NCI-H345 (cell line): ENCODE measurements at places on chromosomes 16 and 17.

DNA sequence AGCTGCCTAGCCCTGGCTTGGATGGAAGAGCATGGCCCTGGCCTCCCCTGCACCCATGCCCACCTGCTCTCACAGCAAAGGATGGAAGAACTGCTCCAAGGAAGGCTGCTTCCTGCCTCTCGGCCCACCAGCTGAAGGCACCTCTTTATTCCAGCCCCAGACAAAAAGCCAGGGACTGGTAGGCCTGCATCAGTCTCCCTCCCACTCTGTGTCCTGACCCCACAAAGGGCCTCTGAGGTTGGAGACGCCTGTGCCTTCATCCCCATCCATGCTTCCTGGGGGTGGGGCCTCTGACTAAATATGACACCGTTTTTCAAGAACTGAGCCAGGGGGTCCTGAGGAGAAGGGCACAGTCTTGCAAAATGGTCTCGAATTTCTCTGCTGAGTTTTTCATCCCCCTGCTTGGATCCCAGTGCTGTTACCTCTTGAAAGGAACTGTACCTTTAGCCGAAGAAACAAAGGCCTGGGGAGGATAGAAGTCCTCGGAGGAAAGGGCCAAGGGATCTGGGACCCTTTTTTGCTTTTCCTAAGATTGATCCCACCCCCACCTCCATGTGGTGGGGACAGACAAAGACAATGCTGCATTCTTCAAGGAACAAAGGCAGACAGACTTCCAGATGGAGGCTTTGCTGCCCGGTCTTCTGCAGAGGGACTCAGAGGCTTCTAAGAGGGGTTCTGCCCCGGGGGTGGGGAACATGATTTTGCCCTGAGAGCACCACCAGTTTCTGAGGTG, 5.2 kb downstream of the C17orf50 start:
- no peak for DNase-seq

DNA sequence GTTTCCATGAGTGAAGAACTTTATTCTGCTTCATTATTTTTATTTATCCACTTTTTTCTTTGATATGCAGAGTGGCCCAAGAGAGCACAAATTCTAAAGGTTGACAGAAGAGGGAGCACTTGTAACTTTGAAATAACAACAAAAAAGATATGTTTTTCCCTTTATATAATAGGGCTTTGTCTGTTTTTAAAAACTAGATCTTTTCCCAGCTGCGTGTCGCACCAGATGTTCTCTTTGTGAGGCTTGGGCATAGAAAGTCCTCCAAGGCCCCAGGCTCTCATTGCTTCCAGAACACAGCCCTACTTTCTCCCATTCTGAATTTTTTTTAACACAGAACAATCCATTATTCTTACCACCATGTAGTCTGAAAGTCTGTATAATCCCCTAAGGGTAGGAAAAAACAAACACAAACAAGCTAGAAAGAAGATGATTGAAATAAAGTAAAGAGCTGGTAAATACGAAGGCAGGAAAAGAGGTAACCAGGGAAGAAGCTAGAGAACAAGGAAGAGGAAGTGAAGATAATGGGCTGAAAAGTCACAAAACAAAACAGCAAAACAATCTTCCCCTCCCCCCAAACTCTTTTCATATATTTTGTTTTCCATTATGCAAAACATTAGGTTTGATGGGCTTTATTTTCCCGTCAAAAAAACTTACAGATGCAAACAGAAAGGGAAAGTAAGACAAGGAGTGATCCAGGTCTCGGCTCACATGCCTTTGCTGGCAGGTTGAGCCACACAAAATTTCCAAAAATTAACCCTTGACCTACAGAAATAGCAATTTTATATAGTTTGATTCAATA, 160.4 kb downstream of the ABCA8 start:
- DNase-seq, result no peak

DNA sequence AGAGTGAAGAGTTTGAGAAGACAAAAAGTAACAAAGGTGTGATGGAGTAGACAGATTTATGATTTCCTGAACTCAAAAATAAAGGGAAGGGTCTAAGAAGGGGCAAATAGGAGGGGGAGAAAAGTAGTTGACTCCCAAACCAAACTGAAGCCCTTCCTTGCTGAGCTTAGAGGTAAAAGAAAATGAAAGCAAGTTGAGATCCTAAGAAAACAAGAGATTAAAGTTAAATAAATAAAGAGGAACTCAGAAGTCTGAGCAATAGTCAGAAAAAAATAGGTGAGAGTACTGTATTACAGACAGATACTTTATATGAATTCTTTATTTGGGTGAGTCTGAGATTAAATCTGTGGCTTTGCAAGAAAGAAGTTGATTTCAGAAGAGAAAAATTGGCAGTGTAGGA, 3.3 kb upstream of the PSMD12 start:
- DNase-seq, result no peak

GRCh38 chr16:50299508-50300105, 33.3 kb downstream of the ADCY7 start:
- no peak for DNase-seq

GRCh38 chr16:11058832-11059231, 114.5 kb downstream of the CLEC16A start:
- DNase-seq, result no peak

GRCh38 chr17:39951924-39952679, 10.7 kb upstream of the GSDMA start:
- no peak for DNase-seq

- DNase-seq, result no peak
Observed at GRCh38 chr16:26606381-26607150, 460.2 kb upstream of the C16orf82 start.

DNA sequence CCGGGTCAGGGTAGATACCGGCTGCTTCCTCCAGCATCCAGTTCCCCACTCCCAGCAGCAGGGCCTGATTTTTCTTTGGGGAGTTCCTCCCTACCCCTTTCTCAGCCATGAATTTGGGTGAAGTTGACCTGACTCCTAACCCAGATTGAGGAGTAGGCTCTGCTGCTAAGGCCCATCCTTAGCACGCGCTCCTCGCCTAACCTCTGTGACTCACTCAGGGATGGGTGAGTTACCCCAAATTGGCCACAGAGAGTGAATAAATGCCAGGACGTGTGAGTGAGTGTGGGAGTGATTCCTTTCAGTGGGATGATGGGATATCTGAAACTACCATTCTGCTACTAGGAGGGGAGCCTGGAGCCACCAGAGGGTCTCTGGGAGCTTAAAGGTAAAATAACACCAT, 28.9 kb upstream of the ABCC12 start:
- no peak for DNase-seq
